ENCODE measurements at places on chromosomes 2 and 18.

DNA sequence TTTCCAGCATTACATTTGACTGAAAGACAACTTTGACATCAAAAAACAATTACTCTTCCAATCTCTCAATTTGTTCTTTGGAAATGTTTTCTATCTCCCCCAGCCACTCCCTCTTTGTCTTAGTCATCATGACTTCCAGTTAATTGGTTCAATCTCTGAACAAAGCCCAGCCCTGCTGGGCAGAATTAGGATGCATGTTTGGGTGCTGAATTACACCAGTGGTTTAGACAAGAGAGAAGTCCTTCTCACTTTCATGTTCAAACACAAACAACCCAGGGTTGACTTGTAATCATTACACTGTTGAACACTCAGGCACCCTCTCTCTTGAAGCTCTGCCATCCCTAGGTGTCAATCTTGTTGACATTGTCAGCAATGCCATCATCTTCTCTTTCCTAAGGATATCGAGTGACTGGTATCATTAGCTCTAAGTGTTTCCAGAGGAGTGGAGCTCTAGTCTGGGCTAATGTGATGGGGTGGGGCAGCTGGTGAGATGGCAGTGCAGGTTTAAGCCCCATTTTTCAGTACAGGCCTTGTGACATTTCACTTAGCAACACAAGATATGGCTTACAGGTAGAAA is 90.8 kb upstream of the MEIS1 start:
- H3K4me1 ChIP-seq: peaks cover 5% of the 10 kb centered on the region
- H3K27me3 ChIP-seq: no peaks in the 10 kb centered on the region
- no peak overlapping the region for H3K4me3 ChIP-seq
- no peaks in the 10 kb centered on the region for H3K36me3 ChIP-seq
- no peak overlapping the region for H3K27ac ChIP-seq
- DNase-seq: no peak

DNA sequence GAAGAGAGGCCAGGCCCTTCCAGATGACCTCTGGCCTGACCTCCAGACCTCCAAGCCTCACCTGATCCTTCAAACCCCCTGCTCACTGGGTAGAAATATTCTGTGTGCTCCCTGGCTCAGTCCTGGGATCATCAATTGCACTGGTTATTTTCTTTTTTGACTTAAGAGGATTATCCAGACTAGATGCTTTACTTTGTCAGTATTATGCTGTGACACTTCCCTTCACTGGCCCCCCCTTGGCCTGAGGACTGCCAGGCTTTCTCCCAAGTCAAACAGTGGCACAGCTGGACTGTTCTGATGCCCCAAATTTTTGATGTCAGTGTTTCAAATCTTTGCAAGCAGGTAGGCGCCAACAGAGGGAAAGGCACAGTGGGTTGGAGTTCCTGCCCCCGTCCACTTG is 156.3 kb upstream of the SKOR2 start:
- no peaks in the 10 kb centered on the region for H3K36me3 ChIP-seq
- no peaks in the 10 kb centered on the region for H3K27me3 ChIP-seq
- H3K4me1 ChIP-seq: no peaks in the 10 kb centered on the region
- H3K27ac ChIP-seq: no peak overlapping the region
- H3K4me3 ChIP-seq: no peak overlapping the region

DNA sequence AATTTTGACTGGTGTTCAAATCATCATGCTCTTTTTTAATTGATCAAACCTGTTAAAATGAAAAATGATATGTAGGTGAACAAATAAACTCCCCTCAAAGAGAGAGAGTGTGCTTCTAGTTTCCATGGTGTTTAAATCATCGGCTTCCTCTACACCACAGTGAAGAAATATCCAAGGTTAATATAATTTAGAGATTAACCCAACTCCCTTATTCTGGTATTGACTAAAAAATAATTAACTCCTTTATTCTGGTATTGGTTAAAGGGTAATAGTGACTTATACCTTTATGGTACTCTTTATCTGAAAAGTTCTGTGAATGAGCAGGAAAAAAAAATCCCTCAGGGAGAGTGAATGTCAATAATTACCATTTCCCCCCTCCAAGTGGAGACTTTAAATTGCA is 93.1 kb downstream of the SPATS2L start:
- H3K4me1 ChIP-seq: peaks cover 3% of the 10 kb centered on the region
- no peaks in the 10 kb centered on the region for H3K27me3 ChIP-seq
- H3K27ac ChIP-seq: no peak overlapping the region
- no peak overlapping the region for H3K4me3 ChIP-seq

GRCh38 chr2:104078431-104079157 is 775.3 kb upstream of the POU3F3 start:
- peak; percentile 5 for DNase-seq
- H3K4me3 ChIP-seq: no peak overlapping the region
- H3K36me3 ChIP-seq: no peaks in the 10 kb centered on the region
- H3K27ac ChIP-seq: no peak overlapping the region
- H3K27me3 ChIP-seq: no peaks in the 10 kb centered on the region

DNA sequence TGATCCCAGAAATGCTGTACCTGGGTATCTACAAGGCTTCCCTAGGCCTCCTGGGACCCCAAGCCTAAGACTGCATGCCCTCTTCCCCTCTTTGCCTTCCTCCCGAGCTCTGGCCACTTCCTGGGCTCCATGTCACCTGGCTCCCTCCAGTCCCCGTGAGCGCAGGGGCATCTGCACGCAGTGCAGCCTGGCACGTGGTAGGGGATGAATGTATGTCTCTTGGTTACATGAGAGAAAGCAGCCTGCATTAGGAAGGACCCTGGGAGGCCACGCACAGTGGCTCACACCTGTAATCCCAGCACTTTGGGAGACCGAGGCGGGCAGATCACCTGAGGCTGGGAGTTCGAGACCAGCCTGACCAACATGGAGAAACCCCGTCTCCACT is 15.8 kb downstream of the PASK start:
- H3K4me1 ChIP-seq: no peaks in the 10 kb centered on the region
- H3K4me3 ChIP-seq: no peak overlapping the region
- no peaks in the 10 kb centered on the region for H3K27me3 ChIP-seq
- no peak for DNase-seq

DNA sequence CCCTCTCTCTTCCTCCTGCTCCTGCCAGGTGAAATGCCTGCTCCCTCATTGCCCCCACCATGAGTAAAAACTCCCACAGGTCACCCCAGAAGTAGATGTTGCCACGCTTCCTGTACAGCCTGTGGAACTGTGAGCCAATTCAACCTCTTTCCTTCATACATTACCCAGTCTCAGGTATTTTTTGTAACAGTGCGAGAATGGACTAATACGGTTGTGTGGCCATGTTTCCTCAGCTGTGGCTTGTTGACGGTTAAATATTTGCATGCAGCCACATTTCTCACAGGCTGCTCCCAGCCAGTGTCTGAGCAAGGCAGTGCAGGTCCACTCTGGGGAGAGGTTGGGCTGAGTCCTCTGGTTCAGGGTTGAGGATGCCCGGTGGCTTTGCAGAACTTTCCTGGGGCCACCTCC is 27.8 kb upstream of the COPS8 start:
- H3K27me3 ChIP-seq: no peaks in the 10 kb centered on the region
- peaks cover 9% of the 10 kb centered on the region for H3K4me1 ChIP-seq
- H3K27ac ChIP-seq: no peak overlapping the region

DNA sequence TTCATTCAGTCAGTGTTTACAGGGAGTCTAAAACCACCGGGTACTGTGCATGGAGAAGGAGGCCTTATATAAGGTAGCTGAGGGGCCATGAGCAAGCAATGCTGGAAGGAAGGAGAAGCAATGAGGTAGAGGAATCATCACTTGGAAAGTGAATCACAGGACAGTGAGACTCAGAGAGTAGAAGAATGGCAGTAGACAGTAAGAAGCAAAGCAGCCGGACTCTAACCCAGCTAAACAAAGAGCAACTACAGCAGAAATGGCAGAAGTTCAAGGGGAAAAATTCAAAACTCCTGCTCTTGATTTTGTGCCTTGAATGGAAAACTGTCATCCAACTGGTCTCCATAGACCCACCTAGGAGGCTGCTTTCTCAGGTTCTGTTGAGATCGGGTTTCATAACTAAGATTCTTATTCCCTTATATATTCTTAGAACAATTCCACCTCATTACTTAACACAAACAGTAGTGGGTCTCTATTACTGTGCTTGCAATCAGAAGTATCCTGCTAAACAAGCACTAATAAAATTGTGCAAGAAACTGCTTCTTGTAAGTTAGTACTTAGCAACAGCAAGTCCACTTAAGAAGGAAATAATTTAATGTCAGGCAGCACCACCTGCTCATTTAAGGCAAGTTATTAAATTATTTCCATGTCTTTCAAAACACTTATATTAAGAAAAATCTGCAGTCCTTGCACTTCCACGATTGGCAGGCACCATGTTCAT is 68.0 kb downstream of the RBMS1 start:
- no peak for DNase-seq
- H3K4me1 ChIP-seq: peaks cover 2% of the 10 kb centered on the region
- no peaks in the 10 kb centered on the region for H3K27me3 ChIP-seq

DNA sequence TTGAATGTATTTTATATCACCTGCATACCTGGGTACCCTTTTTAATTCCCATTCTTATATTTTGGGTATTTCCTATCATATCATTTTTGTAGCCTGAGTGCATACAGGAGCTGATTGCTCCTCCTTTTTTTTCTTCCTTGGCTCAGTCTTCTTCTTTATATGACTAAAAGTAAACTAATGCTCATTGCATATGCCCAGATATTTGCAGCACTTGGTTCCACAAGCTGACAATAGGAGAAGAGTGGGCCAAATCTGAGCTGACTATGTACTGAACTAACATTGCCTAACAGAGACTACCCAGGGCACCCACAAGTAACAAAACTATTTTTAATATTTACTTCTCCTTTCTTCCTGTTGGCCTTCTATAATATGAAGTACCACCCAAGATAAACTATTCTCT is 131.7 kb upstream of the SPOPL start:
- no peaks in the 10 kb centered on the region for H3K36me3 ChIP-seq
- H3K4me3 ChIP-seq: no peak overlapping the region
- no peaks in the 10 kb centered on the region for H3K4me1 ChIP-seq

DNA sequence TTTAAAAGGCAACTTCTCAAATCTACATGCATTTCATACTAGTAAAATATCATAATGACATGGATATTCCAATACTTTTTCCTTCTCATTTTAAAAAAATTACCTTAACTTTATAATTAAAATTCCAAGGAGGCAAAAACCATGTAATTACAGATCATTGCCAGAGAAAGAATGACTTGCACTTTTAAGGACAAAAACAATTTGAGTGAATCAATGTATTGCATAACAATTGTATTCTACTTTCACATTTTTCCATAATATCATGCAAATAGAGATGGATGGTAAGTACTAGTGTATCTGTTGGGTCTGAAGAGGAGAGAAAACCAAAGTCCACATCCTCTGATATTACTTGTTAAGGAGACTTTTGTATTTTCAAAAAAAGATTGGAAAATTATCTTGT is 89.5 kb upstream of the NCK2 start:
- H3K36me3 ChIP-seq: no peaks in the 10 kb centered on the region
- no peaks in the 10 kb centered on the region for H3K4me1 ChIP-seq
- H3K4me3 ChIP-seq: no peak overlapping the region
- H3K27ac ChIP-seq: no peak overlapping the region
- no peak for DNase-seq

GRCh38 chr18:23982155-23983079 is 32.1 kb upstream of the TTC39C start:
- peaks cover 20% of the 10 kb centered on the region for H3K4me1 ChIP-seq
- H3K27ac ChIP-seq: no peak overlapping the region
- DNase-seq: no peak

DNA sequence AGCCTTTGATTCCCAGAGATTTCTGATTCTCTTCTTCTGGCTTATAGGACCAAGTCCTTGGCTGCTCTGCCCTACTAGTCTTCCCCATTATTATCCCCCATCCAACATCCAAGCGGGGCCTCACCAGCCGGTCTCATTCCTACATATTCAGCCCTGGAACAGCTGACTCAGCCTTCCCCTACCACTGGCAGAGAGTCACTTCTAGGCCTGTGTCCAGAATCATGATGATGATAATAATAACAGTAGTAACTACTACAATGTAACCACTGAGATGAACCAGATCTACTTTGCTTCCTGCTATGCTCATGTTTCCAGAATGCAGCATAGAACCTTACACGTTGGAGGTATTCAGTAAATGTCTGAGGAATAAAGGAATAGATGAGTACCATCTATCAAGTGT is 295.2 kb downstream of the SRBD1 start:
- no peak overlapping the region for H3K27ac ChIP-seq
- DNase-seq: no peak
- no peaks in the 10 kb centered on the region for H3K27me3 ChIP-seq
- H3K36me3 ChIP-seq: no peaks in the 10 kb centered on the region

DNA sequence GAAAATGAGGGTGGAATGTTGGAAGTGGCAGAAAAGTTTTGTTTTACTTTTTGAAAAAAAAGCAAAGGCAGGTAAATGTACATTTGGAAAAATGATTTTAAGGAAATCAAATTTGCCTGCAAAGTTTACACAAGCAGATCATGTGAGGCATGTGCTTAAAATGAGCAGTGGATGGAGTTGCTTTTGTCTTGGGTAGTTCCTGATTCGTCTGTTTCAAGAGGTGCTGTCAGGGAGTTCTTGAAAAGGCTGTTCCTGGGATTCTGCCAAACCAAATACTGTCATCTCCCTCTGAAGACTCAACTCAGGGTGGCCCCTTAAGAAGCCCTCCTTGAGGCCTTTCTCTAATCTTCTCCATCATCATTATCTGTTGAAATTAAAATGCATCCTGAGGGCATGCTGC is 59.0 kb downstream of the TACR1 start:
- no peak overlapping the region for H3K4me3 ChIP-seq
- H3K27me3 ChIP-seq: no peaks in the 10 kb centered on the region
- no peak for DNase-seq
- H3K4me1 ChIP-seq: no peaks in the 10 kb centered on the region
- no peaks in the 10 kb centered on the region for H3K36me3 ChIP-seq

GRCh38 chr18:50009773-50010335 is 185.1 kb downstream of the MYO5B start:
- peak; percentile 15 for DNase-seq
- no peak overlapping the region for H3K27ac ChIP-seq
- H3K36me3 ChIP-seq: no peaks in the 10 kb centered on the region
- no peak overlapping the region for H3K4me3 ChIP-seq
- H3K27me3 ChIP-seq: peaks cover 8% of the 10 kb centered on the region

- peaks cover 23% of the 10 kb centered on the region for H3K36me3 ChIP-seq
- no peak overlapping the region for H3K27ac ChIP-seq
- no peaks in the 10 kb centered on the region for H3K27me3 ChIP-seq
- H3K4me3 ChIP-seq: no peak overlapping the region
- H3K4me1 ChIP-seq: no peaks in the 10 kb centered on the region
Observed at GRCh38 chr2:238009563-238009962, 42.7 kb downstream of the UBE2F start.

- DNase-seq: no peak
- H3K4me3 ChIP-seq: no peak overlapping the region
- no peaks in the 10 kb centered on the region for H3K36me3 ChIP-seq
- H3K4me1 ChIP-seq: no peaks in the 10 kb centered on the region
- no peak overlapping the region for H3K27ac ChIP-seq
Observed at GRCh38 chr2:56483081-56483480, 299.3 kb downstream of the CCDC85A start.

DNA sequence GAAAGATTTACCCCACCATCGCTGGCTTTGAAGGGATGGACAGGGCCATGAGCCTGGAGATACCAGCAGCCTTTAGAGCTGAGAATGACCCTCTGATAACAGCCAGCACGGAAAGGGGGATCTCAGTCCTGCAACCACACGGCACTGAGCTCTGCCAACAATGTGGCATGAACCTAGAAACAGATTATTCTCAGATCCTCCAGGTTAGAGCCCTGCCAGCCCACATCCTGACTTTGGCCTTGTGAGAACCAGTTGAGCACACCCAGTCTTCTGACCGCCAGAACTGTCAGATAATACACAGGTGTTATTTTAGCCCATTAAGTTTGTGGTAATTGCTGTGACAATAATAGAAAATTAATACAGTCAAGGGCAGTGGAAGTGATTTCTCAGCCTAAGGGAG is 9.4 kb upstream of the GNLY start:
- no peaks in the 10 kb centered on the region for H3K36me3 ChIP-seq
- peaks cover 10% of the 10 kb centered on the region for H3K27me3 ChIP-seq
- DNase-seq: no peak
- no peak overlapping the region for H3K4me3 ChIP-seq
- no peaks in the 10 kb centered on the region for H3K4me1 ChIP-seq
- H3K27ac ChIP-seq: no peak overlapping the region

All from neuronal stem cell (in vitro differentiated cells).